ENCODE measurements at places on chromosomes 1 and 21.

- DNase-seq = no peak
Observed at GRCh38 chr21:38621132-38621531, 122.9 kb upstream of the ERG start.

GRCh38 chr1:38207906-38208305 is 161.3 kb upstream of the POU3F1 start:
- no peak for DNase-seq

GRCh38 chr1:201554789-201555592 is 16.1 kb downstream of the NAV1 start:
- no peak for DNase-seq

DNA sequence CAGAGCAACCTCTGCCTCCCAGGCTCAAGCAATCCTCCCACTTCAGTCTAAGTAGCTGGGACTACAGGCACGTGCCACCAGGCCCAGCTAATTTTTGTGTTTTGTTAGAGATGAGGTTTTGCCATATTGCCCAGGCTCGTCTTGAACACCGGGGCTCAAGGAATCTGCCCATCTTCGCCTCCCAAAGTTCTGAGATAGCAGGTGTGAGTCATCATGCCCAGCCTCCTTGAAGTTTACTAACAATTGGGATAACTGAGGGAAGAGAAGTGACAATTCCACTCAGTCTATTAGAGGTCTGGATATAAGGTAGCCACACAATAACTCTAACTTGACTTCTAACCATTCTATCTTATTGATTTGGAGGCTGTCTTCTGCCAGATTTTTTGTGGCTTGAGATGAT is 6.3 kb upstream of the RCC1 start:
- no peak for DNase-seq

GRCh38 chr21:27104846-27105431 is 138.1 kb upstream of the ADAMTS5 start:
- DNase-seq = no peak

GRCh38 chr1:186286615-186287315 is 88.3 kb downstream of the TPR start:
- no peak for DNase-seq

- DNase-seq = no peak
Observed at GRCh38 chr1:161128591-161129420, 3.7 kb downstream of the DEDD start.

DNA sequence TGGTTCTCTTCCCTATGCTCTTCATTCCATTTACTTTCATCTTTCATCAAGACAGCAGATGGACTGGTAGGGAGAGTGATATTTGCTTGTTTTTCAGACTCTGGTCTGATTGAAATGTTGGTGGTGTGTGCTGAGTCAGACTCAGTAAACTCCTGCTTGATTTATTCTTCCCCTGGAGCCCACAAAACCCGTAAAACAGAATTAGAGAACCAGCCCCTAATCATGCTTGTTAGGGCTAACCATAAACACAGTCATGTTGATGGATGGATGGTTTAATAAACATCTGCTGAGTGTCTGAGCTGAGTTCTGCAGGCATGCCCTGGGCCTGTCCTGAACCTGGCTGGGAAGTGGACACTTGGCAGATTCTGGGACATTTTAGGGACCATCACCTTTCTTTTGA is 24.8 kb downstream of the NOS1AP start:
- DNase-seq = no peak

DNA sequence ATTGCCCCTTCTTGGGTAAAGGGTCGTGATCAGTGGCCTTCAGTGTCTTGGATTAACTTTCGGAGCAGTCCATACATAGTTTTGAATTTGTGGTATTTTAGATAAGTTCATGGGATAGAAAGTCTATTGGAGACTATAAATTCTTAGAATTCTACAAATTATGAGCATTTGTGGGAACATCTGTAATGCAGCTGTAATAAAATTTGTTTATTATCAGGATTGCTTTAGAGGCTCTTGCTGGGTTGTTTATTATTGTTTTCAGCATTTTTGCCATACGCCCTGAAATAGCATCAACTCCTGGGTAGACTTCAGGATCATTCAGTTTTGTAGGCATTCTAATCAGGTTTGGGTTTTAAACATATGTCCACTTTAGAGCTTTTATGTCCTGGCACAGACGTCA is 16.1 kb downstream of the LAMC1 start:
- DNase-seq = no peak

GRCh38 chr1:178704833-178705232 is 20.2 kb upstream of the RALGPS2 start:
- no peak for DNase-seq

DNA sequence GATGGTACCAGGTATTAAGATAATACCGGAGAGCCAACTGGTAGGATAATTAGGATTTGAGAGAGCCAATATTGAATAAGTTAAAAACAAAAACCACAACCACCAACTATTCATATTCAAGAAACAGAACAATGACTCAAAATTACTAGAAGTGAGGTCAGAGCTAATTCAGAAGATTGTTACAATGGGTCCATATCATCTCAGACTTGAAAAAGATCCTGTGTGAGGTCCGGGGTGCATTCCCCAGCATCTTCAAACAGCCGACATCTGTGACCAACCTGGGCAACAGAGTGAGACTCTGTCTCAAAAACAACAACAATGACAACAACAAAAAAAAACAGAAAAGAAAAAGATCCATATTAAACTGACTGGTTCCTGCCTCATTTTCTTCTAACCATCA is 18.6 kb downstream of the AK2 start:
- no peak for DNase-seq

GRCh38 chr1:119102051-119102450 is 38.4 kb downstream of the WARS2 start:
- no peak for DNase-seq

Data from effector memory CD8-positive, alpha-beta T cell (primary cell).